Activated CD4-positive, alpha-beta T cell treated with anti-CD3 and anti-CD28 coated beads, Interleukin-2, amount 50 U/mL, for 48 hours (primary cell): ENCODE measurements at places on chromosomes 5 and 9.

GRCh38 chr9:70421272-70422180 is 7.1 kb upstream of the KLF9 start:
- DNase-seq = no peak

GRCh38 chr5:114898602-114899001 is 271.1 kb downstream of the TRIM36 start:
- DNase-seq = no peak

DNA sequence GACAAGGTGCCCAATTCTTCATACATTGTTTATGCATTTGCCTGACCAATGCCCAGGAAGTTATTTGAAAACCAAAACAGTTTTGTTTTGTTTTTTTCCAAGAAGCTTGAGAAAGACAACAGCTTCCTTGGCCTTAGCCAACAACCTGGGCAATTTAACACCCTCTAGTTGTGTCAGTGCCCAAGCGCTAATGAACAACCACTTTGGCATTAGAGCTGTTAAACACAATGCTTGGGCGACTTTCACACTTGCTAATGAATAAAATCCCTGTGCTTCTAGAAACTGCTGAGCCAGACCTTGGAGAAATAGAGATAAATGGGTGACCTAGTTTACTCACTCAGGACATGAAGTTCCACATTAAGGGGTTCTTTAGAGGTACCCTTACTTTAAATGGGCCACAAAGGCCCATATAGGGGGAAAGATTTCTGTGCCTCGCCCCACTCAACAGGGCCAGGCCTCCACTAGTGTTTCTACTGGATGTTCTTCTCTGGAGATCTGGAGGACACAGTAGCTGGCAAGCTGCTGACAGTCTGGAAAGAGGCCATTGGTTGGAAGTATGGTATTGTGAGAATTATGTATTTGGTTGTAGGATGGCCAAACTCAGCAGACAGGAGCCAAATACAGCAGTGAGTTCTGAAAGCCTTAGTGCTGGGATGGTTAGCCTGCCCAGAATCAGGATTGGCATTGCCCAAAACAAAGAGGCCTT is 179.8 kb downstream of the DOCK8 start:
- DNase-seq = no peak

DNA sequence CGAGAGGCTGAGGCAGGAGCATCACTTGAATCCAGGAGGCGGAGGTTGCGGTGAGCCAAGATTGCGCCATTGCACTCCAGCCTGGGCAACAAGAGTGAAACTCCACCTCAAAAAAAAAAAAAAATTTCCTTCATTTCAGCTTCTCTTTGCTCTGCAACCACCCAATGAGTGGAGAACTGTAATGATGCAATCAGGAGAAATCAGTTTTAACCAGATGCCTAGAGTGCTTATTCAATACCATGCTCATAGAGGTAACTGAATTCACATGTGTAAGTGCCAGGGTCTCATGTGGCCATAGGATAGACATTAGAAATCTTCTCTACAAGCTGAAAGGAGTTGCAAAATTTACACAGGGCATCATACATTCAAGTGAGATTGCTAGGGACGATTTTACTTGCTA is 70.6 kb downstream of the HMHB1 start:
- DNase-seq = no peak

DNA sequence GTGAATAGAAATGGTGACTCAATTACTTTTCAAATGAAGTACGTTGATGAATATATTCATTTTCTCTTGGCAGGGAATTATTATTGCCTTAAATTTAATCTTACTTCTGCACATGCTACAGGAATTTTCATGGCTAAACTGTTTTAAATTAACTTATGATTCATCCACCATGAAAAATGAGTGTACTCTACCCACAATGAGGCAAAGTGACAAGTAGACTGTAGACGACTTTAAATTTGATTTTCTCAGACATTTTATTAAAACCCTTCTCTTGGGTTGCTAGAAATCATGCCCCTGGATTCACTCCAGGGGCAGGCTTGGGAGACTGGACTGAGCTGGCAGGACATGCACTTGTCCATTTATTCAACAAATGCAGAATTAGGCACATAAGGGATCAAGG is 23.5 kb upstream of the ERAP2 start:
- DNase-seq = no peak

GRCh38 chr5:42547141-42547540 is 123.9 kb downstream of the GHR start:
- DNase-seq = no peak

GRCh38 chr5:79582186-79582585 is 30.1 kb upstream of the TENT2 start:
- DNase-seq = no peak

- no peak for DNase-seq
Measured at GRCh38 chr5:135208555-135208902, 174.5 kb upstream of the PITX1 start.

GRCh38 chr5:35223787-35224395 is 6.4 kb downstream of the PRLR start:
- DNase-seq = no peak

DNA sequence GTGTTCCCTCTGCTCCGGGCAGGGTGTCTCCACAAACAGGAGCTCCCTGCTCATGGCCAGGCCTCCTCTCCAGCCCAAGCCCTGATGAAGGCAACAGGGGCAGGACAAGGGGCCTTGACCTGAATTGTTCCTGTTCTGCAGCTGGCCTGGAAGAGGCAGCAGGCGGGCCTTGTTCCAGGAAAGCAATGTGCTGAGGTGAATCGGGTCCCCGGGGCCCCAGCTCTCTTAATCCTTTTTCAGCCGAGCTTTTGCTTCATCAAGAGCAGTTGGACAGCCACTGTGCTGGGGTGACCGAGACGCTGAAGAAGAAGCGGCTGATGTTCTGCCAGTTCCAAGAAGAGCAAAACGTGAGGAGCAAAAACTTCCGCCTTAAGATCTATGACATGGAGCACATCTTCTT is 41.4 kb downstream of the CCDC180 start:
- DNase-seq = no peak

DNA sequence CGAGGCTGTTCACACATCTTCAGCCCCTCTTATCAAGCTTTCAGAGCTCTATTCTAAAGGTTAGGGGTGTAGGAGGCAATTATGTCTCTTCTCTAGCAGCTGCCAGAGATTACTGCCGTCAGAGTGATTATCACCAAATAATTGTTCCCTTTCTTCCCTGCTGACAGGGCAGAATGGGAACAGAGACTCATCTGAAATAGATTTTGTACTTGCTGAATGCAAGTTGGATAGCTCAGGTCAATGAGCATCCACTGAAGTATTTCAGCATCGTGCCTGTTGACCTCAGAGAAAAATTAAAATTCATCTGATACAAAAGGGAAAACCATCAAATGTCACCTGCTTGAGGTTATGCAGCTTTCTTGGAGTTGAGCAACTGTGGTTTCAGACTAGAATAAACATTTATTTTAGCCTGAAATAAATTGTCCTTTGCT is 213.7 kb upstream of the MAP3K1 start:
- DNase-seq = no peak

DNA sequence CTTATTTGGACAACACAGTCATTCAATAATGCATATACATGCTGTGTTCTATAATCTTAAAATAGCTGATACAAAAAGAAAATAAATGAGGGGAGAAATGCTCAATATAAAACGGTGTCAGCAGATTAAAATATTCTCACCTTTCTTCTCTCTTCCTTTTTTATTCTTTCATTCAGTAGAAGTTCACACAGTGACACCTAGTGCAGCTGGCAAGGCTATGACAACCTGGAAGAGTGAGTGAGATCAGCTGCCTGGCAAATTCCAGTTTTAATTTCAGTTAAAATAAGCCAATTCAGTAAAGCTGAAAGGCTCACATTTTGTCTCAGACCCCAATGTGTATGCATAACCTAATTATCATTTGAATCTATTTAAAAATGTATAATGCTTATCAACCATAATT is 150.3 kb downstream of the RASEF start:
- DNase-seq = no peak

- no peak for DNase-seq
Measured at GRCh38 chr5:93635991-93636390, 53.0 kb downstream of the NR2F1 start.
